ENCODE measurements at places on chromosomes 11 and 22.

- no peak for DNase-seq
Measured at GRCh38 chr11:110447897-110448745, 18.4 kb downstream of the FDX1 start.

DNA sequence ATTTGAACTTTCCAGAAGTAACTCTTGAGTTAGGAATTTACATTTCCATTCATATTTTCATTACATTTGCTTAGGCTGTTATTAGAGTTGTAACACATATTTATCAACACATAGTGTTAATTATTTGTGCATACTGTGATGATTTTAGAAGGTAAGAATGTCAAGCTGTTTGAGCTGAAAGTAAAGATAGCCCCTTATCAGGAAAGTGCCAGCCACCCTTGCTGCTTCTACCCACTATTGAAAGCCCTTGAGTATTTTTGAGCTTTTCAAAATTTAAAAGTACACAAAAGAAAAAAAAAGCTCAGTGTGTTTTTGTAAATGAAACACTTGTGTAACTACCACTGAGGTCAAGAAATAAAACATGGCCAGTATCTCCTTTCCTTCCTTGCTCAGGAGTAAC, 8.0 kb downstream of the APLP2 start:
- DNase-seq = no peak

GRCh38 chr11:76365038-76365679, 15.8 kb downstream of the THAP12 start:
- peak; percentile 45 for DNase-seq

- DNase-seq = no peak
Measured at GRCh38 chr11:117664897-117665296, 132.1 kb downstream of the DSCAML1 start.

DNA sequence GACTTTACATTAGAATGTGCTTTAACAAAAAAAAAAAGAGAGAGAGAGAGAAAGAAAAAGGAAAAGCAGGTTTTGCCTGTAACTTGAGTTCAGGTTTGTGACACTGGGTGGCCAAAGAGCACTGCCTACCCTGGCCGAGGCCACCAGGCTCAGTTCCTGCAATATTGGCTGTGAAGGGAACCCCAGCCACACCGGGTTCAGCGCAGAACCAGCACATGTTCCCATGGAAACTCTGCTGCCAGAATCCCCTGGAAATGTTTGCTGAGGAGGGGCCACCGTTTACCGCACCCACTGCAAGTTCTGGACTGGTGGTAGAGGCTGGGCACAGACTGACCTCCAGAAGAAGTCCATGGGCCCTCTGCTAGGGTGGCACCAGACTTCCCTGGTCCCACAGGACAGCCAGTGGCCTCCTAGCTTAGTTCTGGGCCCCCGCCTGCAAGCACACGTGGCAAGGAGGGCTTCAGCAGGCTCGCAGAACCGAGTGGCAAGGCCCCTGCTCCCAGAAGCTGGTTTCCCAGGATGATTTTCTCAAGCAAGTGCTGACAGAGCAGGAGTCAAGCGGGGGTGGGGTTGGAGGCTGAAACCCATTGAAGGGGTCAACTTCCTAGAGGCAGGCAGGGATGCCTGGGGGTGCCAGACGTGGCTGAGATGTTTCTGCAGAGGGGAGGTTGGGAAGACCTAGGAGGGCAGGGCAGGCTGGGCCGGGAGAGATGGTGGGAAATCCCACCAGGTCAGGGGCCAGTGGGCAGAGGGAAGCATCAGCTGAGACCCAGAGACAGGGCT, 51.2 kb downstream of the NFAM1 start:
- no peak for DNase-seq

DNA sequence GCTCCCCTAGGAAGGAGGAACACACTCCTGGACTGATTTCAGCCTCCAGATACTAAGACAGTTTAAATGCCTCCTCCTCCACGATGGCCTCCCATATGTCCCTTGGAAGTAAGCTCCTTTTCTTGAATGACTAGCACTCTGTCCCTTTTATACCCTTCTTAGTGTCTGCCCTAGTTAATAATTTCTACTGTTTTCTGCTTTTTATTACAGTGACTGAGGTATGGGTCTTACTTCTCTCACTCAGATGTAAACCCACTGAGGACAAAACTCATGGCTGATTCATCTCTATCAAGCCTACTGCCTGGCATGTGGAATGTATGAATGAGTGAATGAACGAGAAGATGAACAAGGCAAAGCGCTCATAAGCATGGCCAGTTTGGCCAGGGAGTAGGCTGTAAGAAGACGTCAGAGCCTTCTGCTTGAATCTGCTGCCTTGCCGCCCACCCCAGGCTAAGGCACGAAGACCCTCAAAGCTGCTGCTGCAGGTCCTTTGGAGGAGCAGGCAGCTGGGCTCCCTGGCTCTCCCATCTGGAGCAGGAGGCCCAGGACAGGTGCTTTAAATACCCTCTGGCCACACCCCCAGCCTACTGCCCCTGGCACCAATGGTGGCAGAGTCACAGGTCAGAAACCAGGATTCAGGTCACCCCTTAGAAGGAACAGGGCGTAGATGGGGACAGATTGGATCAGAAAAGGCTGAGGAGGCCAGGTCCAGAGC, 8.2 kb upstream of the PGA3 start:
- no peak for DNase-seq

- no peak for DNase-seq
Measured at GRCh38 chr22:21672107-21672629, 6.4 kb downstream of the PPIL2 start.

- no peak for DNase-seq
Measured at GRCh38 chr11:73325036-73325981, 17.2 kb downstream of the ARHGEF17 start.

- no peak for DNase-seq
Measured at GRCh38 chr22:19929586-19930550, 11.7 kb upstream of the COMT start.

- no peak for DNase-seq
Measured at GRCh38 chr11:9320047-9320446, 5.7 kb upstream of the TMEM41B start.

DNA sequence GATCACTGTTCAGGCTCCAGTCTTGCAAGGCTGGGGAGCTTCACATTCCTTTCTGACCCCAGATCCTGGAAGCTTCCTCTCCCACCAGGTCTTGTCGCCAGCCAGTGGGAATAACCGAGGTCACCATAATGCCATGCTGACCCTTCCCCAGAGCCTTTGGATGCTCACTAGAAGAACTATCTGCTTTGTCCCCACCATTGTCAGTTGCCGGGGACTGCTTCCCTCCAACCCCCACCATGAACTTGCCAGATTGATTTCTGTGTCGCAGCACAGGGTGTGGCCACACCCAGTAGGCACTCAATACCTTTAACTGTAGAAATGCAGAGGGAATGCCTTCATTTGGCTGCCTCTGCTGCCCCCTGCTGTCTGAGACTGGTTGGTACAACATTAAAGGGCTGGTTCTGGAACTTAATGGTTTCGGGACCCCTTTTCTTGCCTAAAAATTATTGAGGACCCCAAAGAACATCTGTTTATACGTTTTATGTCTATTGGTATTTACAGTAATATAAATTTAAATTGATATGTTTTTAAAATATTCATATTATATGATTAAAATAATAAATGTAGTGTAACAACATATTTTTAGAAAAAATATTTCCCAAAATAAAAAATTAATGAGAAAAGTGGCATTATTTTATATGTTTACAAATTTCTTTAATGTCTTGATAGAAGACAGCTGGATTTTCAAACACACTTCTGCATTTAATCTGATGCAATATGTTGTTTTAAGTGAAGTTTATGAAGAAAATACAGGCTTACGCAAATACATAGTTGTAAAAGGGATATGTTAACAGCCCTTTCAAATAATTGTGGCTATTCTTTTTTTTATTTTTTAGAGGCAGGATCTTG, 6.7 kb upstream of the GDPD5 start:
- peak; percentile 95 for DNase-seq

GRCh38 chr22:43919106-43919973, 4.3 kb upstream of the PNPLA3 start:
- DNase-seq = no peak

GRCh38 chr11:20131788-20132666, 28.2 kb downstream of the DBX1 start:
- peak; percentile 81 for DNase-seq

- DNase-seq = no peak
Measured at GRCh38 chr11:45890886-45891550, 5.6 kb downstream of the MAPK8IP1 start.

- peak; percentile 91 for DNase-seq
Measured at GRCh38 chr11:57426929-57427726, at the start of gene SLC43A3. Gene SLC43A3, minus strand, starts transcription at chr11:57427121. Its CDS starts 949 bp downstream, at chr11:57426172.

DNA sequence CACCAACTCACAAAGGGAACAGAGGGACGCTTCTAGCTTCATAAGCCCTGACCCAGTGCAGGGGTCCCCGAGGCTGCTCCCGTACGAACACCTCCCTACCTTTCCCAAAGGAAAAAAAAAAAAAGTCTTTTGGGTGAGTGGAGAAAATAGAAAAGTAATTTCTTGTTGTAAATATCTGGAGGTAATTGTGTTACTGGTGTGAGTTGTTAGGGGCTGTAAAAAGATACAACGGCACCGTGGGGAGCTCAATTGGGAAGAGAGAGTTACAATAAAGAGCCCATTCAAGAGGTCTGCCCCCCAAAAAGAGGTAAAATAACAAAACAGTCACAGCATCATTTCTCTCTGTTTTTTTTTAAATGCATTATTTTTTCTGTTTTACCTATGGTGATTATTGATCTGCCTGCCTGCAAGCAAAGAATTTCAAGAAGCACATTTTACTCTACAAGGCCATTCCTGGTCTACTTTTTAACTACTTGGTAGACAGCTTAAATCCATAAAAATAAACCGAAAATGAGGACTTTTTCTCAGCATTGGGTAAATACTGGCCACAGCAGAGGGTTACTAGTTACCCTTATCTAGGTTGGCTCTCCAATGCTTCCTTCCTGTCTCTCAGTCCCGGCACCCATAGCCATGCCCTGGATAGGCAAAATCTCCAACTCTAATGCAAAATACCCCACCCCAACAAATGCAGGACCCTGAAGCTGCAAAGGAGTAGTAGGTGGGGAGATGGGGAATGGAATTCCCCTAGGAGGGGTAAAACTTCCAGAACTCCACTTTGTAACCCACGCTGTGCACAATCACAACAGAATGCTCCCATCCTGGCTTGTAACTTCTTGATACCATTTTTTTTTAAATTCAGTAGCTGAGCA, 3.1 kb downstream of the PAX6 start:
- DNase-seq = peak; percentile 40

DNA sequence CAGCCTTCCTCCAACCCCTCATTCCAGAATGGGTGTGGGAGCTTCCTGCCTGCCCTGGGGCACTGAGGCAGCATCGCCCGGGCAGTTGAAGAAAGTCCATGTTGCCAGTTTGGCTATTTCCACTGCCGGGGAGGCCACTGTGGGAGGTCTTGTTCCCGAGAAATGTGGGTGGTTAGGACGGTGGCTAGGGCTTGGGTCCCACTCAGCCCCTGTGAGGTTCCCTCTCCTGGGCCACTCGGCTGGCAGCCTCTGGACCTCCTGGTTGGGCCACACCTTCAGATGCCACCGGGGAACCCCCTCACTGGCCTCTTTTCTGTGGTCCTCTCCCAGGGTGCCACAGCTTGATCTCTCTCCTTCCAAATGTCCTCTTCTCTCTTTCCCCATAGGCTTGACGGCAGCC, 5.1 kb upstream of the PPP6R3 start:
- DNase-seq = no peak

GRCh38 chr11:106091480-106092123, 14.1 kb downstream of the AASDHPPT start:
- DNase-seq = peak; percentile 64

DNA sequence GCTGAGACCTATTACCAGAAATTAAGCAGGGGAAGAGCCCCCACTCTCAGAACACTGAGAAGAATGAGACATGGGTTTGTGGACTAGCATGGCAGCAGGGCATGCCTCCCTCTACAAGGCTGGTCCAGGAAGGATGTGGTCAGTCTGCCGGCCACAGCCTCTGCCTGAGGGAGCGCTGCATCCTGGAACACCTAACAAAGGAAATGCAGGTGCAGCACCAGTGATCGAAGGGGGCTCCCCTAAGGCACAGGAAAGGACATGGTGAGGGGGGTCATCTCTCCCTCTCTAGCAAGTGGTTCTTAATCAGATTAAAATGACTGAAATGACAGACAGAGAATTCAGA, 40.6 kb upstream of the ARL14EP start:
- peak; percentile 68 for DNase-seq

DNA sequence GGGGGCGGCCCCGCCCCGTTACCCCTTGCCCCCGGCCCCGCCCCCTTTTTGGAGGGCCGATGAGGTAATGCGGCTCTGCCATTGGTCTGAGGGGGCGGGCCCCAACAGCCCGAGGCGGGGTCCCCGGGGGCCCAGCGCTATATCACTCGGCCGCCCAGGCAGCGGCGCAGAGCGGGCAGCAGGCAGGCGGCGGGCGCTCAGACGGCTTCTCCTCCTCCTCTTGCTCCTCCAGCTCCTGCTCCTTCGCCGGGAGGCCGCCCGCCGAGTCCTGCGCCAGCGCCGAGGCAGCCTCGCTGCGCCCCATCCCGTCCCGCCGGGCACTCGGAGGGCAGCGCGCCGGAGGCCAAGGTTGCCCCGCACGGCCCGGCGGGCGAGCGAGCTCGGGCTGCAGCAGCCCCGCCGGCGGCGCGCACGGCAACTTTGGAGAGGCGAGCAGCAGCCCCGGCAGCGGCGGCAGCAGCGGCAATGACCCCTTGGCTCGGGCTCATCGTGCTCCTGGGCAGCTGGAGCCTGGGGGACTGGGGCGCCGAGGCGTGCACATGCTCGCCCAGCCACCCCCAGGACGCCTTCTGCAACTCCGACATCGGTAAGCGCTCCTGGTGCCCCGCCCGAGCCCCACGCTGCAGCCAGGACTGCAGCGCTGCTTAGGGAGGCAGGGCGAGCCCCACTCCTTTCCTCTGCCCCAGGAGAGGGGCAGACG, at the start of gene TIMP3:
TSS of gene TIMP3 (plus strand) at position 169 of the 700 bp plus-strand sequence. CDS start at position 466, 297 bp downstream.
- DNase-seq = no peak

DNA sequence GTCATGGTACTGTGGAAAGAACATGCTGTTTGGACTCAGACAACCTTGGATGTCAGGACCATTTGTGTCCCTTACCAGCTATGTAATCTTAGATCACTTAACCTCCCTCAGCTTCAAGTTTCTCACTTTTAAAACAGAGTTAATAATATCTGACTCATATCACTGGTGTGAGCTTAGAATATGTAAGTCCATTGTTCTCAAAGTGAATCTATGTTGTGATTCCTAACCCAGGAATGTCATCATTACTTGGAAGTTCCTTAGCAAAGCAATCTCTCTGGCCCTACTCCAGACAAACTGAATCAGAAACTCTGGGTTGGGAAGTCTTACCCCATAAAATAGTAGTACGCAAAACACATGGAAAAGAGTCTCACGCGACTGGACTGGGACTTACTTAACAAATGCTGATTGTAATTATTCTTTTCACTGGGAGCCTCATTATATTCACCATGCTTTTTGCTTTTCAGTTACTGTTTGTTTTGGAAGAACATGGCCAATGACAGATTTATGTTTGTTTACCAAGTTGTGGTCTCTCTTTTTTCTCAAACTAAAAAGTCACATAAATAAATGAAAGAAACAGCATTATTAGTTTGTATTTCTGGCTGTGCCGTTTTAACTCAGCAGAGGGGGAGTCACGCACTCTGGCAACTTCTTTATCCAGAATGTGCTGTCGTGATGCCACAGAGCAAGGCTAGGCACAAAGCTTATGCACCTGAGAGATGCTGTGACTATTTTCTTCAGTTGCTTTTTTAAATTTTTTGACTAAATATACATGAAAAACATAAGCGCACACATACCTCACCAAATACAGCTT, 217.7 kb upstream of the CTSC start:
- no peak for DNase-seq

Measured in activated CD4-positive, alpha-beta T cell treated with anti-CD3 and anti-CD28 coated beads, Interleukin-2, amount 10 ng/mL, durations not matched to agents 24 days and 14 days (primary cell).